ENCODE measurements at places on chromosomes 11 and 22.

DNA sequence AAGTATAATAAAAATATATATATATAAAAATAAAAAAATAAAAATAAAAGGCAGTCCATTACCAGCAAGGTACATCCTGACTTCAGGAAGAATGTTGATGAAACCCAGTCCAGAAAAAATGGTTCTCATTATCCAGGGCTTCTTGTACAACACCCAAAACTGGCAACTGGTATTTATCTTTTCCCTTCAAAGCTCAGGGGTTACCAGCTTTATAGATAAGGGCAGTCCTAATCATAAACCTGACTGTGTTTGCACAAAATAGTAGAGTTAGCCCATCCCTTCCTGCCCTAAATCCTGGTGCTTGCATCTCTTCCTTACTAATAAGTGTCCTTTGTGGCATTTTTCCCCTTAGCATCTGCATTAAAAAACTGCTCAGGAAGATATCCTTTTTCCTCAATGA is 97.5 kb downstream of the CSTPP1 start:
- no peak for DNase-seq

DNA sequence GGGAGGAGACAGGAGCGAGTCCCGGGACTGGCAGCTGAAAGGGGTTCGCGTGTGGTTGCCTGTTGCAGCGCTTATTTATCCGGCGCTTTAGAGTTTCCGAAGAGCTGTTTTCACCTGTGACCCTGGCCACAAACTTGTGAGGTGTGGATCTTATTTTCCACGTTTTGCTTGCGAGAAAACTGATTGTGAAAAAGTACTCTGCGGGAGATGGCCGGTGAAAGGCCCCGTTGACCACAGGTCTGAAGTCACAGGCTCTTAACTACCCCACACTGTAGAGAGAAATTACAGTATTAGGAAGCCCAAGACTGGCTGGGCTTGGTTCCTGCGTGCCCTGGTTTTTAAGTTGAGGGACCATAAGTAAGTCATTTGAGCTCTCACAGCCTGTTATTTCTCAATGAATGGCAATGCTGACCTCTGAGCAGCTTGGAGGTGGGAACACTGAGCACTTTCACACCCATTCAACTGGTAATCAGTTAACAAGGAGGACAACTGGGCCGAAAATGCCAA is 379 bp upstream of the RAB38 start:
- no peak for DNase-seq

DNA sequence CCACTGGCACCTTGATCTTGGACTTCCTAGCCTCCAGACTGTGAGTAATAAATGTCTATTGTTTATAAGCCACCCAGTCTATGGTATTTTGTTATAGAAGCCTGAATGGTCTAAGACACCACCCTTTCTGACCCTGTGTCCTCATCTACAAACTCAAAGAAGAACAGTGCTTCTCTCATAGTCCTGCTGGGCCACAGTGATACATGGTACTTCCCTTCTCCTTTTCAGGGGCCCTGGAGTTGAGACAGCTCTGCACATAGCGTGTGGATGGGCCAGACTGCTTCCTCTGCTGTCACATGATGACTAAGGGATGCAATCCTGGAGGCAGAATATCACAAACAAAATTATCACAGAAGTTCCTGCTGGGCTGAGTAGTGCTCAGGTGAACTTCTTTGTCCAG is 5.0 kb downstream of the KCNJ11 start:
- DNase-seq = no peak

DNA sequence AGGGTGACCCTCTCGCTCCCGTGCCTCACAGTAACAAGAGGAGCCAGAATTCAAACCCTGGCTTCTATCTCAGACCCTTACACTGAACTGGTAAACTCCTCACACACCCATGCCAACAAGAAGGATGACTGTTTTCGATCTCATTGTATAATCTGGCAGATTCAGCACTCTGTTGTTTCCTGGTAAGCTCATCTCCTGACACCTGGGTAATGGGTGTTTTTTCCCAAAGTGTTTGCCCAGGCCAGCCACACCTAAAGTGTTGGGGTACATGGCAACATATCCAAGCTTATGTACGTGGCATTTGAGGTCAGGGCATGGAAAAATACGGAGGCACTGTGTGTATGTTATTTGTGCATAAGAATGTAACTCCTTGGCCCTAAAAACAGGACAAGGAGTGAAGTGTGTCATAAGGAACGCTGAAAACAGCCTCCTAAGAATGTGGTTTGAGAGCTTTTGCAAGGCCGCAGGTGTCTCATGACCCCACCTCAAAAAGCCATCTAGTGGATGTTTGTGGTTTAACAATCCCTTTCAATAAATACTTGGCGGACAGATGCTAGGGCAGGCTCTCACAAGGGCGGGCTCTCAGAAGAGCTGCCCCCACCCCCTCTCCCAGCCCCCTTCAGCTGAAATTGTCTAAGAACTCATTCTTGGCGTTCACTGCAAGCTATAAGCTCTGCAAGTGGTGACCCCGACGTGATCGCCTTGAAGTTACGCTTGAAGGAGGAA is at the start of gene MS4A15:
Gene MS4A15, plus strand, starts transcription at position 561 of the 726 bp plus-strand sequence. CDS start 6,867 bp downstream, outside the sequence.
- no peak for DNase-seq

- no peak for DNase-seq
Measured at GRCh38 chr22:25134028-25134427, 65.6 kb upstream of the CRYBB3 start.

GRCh38 chr11:124784051-124784450 is 16.2 kb downstream of the MSANTD2 start:
- DNase-seq = no peak

DNA sequence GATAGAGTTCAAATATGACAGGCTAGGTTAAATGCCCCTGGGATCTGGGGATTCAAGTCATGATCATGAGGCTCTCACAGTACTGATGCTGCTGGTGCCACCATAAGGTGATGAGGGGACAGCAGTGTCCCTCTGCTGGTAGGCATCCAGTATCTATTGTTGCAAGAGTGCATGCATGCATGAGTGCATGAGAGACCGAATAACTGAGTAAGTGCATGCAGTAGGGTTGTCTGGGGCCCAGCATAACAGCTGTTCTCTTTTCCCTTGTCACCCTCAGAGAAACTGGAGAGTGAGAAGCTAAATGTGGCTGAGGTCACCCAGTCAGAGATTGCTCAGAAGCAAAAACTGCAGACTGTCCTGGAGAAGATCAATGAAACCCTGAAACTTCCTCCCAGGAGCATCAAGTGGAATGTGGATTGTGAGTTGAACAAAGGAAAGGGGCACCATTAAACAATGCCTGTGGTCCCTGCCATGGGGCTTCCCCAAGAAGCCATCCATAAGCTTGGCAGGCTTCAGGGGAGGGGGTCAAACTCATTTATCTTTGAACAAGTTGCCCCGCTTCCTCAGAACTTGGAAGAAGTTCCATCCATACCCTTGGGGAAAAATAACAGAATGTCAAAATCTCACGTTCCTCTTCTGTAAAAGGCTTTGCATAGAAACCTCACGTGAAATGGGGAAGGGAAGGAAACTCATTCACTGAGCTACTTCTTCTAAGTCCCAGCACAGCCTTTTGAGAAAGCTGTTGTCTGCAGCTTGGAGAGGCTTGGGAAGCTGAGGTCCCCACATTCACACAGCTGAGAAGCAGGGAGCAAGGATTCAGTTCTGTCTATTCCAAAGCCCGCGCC is 119.0 kb downstream of the PARVA start:
- DNase-seq = no peak

GRCh38 chr11:116344601-116345000 is 428.2 kb downstream of the BUD13 start:
- no peak for DNase-seq

DNA sequence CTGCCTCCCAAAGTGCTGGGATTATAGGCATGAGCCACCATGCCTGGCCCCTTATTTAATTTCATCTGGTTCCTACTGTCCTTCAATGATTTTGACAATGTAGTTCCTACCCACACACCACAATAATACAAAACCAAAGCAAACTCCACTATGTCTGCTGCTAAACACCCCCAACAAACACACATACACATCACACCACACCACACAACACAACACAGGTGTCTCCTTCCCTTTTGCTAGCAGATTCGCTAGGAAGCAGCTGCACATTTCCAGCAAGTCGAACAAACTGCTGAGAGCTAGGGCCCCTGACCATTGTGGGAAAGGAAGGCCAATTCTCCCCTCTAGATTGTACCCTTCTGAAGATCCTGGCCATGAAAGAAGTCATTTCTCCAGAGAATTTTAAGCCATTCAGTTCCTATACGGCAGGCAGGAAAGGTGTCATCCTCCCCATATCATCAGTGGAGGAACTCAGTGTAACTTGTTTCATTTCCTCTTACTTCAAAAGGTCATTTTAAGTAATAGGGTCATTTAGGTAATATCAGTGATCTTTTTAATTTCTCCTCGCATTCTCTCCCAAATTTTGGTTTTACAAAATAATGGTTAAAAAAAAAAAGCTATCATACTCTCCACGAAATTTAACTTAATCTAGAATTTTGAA is 18.5 kb downstream of the NUMA1 start:
- no peak for DNase-seq

DNA sequence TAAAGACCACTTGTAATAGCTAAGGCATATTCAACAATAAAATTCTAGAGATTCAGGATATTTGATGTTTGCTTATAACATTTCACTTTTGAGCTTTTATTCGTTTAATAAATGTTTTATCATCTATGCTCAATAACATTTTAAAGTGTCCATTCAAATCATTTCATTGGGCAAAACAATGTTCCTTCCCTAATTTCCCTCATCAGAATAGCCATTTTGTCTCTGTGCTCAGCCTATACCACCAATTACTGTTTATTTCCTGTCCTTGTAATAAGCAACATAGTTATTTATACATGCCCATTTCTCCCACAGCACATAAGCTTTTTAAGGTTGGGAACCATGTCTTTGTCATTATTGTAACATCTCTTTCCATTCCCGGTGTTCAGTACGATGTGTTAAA is 1.3 kb upstream of the SC5D start:
- DNase-seq = no peak

DNA sequence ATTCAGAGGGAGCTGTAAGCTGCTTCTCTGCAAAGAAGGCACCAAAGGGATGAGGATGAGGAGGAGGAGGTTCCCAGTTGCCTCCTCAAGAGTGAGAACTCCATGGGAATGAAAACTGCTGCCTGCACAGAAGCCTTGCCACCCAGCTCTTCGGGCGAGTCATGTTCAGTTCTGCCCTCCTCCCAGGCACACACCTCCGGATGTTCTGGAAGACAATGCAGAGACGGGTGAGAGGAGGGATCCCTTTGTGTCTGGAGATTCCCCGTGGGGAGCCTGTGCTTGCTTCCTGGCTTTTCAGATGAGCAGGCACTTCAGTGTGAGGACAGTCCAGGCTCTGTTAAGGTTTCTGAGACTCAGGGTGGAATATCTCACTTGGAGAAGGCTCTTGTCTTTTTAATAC is 295.6 kb downstream of the DDX10 start:
- no peak for DNase-seq

- no peak for DNase-seq
Measured at GRCh38 chr11:64092761-64093136, 57.0 kb downstream of the FLRT1 start.

DNA sequence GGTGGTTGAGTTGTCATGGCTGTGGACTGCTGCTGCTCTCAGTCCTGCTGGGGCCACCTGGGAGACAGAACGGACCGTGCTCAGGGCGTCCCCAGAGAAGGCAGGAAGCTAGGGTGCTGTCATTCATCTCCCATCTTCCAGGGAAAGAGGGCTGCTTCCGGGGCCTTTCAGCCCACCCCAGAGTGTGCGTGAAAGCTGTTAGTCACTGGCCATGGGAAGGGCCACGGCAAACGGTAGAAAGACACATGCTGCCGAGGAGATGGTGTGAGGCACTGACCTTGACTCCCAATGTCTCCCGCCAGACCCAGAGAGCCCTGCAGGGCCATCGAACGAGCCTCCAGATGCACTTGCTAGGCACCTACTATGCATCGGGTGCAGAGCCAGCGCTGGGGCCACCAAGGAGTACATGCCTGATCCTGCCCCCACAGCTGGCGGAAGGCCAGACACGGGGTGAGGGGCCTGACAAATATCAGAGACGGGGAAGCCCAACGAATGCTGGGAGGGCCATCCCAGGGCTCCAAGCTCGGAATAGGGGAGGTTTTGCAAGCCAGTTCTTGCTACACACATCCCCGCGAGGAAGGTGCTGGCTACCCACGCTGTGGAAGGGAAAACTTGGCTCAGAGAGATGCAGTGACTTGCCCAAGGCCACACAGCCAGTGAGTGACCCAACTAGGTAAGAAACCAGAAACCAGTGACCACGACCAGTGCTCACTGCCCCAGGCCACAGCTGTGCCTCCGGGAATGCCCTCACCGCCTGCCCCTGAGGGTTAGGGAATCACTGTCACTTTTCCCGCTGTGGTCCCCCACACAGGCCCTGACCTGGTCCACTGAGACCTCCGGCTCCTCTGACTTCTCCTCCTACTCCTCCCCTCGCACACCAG is 10.1 kb downstream of the RAC2 start:
- DNase-seq = no peak

- DNase-seq = no peak
Measured at GRCh38 chr11:16738947-16739815, 734 bp downstream of the C11orf58 start.

DNA sequence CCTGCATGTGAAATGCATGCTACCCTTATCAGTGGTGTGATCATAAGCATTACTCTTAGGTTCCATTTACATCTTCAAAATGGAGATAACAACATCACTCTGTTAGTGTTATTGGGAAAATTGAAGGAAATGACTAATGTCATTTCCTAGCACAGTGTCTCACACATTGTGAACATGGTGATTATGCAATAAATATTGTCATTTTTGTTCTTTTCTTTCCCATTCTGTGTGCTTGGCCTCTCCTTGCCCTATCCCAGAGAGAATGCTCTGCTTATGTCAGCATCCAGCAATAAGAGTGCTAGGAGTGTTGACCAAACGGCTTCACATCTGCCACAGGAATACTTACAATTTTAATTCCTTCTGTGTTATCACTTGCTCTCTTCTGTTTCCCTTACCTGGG is 1024.1 kb upstream of the CCDC90B start:
- no peak for DNase-seq

- no peak for DNase-seq
Measured at GRCh38 chr11:73981051-73981805, 1.4 kb downstream of the UCP2 start.

- DNase-seq = no peak
Measured at GRCh38 chr11:36341915-36342314, 45.8 kb downstream of the PRR5L start.

- no peak for DNase-seq
Measured at GRCh38 chr11:45473341-45473895, 187.3 kb upstream of the SYT13 start.

DNA sequence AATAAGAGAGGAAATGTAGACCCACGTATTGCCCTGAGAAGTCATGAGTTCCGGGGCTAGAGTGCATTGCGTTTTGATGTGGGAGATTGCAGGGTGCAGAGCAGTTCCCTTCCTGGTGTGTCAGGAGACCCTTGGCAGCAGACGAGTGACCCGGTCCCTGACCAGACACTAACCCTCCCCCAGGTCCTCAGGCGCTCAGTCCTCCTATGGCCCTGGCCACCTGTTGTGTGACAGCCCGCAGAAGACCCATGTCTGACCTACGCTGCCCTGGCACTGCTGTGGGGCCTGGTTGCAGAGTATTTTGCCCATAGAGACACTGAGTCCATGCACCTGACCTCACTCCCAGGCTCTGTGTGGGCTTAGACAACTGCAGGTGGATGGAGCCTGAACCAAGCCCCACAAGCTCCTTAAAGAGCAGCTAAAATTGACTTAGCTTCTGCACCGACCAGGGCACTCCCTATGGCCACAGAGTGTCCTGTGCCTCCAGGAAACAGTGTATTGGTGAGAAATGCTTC is 833.8 kb downstream of the TBC1D22A start:
- DNase-seq = no peak

GRCh38 chr11:61875698-61876097 is 15.6 kb downstream of the FADS3 start:
- no peak for DNase-seq
